Breast epithelium (tissue), 4 donors: ENCODE measurements at places on chromosomes 5 and 9.

DNA sequence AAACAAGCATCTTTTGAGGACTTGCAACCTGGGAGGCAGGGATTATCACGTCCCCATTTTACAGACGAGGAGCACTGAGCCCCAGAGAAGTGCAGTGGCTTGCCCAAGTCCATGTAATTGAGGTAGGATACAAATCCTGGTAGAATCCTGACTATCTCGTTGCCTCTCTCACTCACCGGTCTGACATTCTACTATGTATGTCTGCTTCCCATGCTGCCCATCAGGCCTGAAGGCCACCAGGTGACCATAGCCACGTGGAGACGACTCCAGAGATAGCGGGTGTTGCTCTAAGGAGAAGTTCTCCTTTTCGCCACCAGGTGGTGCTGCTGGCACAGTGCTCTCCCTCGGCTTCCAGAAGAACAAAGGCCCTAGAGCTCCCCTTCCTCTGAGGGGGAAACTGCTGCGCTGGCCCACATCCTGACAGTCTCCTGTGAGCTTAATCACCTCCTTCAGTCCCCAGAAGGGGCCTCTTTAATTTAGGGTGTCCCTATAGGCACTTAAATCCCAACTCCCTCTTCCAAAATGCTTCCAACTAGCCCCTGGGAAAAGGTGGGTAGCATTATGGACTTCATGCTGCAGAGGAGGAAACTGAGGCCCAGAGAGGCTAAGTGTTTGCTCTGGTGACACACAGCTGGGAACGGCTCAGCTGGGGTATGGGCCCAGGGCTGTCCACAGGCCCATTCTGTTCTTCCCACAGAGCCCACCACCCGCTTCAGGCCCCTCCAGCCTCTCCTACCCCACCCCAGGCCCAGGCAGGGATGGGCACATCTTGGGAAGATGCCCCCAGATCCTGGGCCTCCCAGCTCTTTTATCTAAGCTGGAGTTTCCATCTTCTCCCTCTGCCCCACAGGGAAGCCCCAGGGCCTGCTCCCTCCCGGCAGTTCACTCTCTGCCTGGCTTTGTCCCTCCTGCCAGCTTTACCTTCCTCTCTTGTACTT is 6.4 kb downstream of the SLC34A1 start:
- H3K4me1 ChIP-seq, result no peaks in the 10 kb centered on the region
- H3K27ac ChIP-seq, result peak overlapping the region; percentile 46
- H3K36me3 ChIP-seq, result no peaks in the 10 kb centered on the region
- no peak overlapping the region for H3K4me3 ChIP-seq
- DNase-seq, result peak; percentile 84

GRCh38 chr5:10595293-10595671 is 31.4 kb downstream of the ANKRD33B start:
- DNase-seq, result no peak
- no peaks in the 10 kb centered on the region for H3K27me3 ChIP-seq
- no peaks in the 10 kb centered on the region for H3K36me3 ChIP-seq
- peaks cover 3% of the 10 kb centered on the region for H3K4me1 ChIP-seq

DNA sequence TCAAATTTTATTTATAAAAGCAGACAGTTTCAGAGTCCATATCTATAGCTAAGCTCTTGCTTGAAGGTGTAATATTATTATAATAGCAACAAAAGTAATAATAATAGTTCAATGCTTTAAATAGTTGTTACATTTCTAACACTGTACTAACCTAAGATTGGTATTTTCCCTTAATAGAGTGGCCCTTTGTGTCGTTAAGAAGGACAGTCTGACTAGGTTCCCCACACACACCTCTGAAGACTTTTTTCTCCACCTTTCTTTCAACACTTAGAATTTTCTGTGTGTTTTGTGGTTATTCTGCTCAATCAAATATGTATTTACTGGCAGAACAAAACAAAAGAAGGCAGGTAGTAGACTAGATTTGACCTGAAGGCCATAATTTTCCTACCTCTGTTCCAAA is 223.2 kb upstream of the ACO1 start:
- no peaks in the 10 kb centered on the region for H3K4me1 ChIP-seq
- H3K27me3 ChIP-seq, result no peaks in the 10 kb centered on the region
- DNase-seq, result no peak
- H3K36me3 ChIP-seq, result no peaks in the 10 kb centered on the region
- no peak overlapping the region for H3K27ac ChIP-seq
- H3K4me3 ChIP-seq, result no peak overlapping the region

DNA sequence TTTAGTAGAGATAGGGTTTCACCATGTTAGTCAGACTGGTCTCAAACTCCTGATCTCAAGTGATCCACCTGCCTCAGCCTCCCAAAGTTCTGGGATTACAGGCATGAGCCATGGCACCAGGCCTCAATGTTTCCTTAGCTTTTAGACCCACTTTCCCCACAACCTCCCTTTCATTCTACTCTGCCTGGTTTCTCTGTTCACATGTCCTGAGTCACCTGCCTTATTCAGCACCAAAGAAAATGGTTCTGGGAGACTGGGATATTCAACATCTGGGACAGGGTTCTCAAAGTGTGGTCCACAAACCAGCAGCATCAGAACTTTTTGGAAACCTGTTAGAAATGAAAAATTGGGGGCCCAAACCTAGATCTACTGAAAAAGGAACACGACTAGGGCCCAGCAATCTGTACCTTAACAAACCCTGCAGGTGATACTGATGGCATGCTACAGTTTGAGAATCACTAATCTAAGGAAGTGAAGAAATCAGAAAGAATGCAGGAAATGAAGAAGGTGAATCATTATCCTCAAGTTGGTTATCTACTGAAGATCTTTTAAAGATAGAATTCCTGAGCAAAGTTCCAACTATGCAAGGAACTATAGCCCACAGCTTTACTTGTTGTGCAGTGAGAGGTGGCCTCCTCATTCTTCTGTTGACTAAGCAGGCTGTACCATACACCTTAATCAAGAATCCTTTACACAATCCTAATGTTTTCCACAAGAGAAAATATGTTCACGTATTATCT is 51.8 kb upstream of the CTNNAL1 start:
- H3K27me3 ChIP-seq, result no peaks in the 10 kb centered on the region
- H3K4me3 ChIP-seq, result no peak overlapping the region
- no peaks in the 10 kb centered on the region for H3K36me3 ChIP-seq
- no peak overlapping the region for H3K27ac ChIP-seq
- H3K4me1 ChIP-seq, result no peaks in the 10 kb centered on the region

DNA sequence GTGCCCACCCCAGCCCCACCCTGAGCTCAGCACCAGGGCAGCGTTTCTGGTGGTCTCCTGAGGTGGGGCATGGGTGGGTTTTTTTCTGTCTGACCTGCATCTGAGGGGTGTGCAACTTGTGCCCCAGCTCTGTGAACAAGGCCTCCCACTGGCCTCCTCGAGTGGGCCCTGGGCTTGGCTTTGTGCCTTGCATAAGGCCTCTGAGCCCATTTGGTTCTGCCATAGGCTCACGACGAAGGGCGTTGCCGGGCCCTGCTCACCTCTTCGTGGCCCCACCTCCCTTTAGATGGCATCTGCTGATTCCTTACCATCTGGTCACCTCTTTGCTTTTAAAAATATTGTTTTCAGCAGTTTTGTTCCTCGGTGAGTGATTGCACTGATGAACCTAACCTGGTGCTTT is 127.1 kb upstream of the COL5A1 start:
- no peak overlapping the region for H3K4me3 ChIP-seq
- H3K4me1 ChIP-seq, result no peaks in the 10 kb centered on the region
- no peak overlapping the region for H3K27ac ChIP-seq
- no peaks in the 10 kb centered on the region for H3K27me3 ChIP-seq
- no peaks in the 10 kb centered on the region for H3K36me3 ChIP-seq

DNA sequence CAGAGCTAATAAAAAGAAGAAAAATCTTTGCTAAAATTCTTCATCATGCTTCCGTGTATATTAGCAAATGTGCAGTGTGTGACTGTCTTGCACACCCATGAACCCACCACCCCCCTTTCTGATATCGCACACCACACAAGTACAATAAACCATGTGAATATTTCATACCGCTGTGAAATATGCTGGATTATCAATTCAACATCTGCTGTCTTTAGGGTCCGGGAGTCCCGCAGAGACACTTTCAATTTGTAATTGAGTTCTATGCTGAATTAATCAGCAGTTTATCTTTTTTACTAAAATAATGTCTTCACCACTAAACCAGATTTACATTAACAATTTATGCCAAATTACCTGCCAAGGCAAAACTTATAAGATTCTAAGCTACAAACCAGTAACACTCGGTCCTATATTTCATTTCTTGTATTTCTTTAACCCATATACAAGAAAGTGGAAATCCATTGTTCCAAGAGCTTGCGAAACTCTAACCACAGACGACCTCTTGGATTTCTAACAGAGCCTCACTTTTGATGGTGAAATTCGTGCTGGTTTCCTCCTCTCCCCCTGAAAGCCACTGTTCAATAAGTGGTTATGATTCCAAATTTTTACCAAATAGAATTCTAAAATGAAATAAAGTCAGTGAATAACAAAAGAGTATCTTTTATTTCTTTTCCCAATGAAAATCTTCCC is 44.2 kb downstream of the PSMB7 start:
- H3K27ac ChIP-seq, result no peak overlapping the region
- H3K27me3 ChIP-seq, result no peaks in the 10 kb centered on the region
- no peaks in the 10 kb centered on the region for H3K36me3 ChIP-seq
- H3K4me3 ChIP-seq, result no peak overlapping the region
- no peaks in the 10 kb centered on the region for H3K4me1 ChIP-seq

- no peak for DNase-seq
- no peak overlapping the region for H3K27ac ChIP-seq
- H3K36me3 ChIP-seq, result no peaks in the 10 kb centered on the region
- no peak overlapping the region for H3K4me3 ChIP-seq
- no peaks in the 10 kb centered on the region for H3K27me3 ChIP-seq
- H3K4me1 ChIP-seq, result no peaks in the 10 kb centered on the region
These were observed 107.3 kb upstream of the PTGER4 start for GRCh38 chr5:40572391-40572790.
